ENCODE measurements at places on chromosomes 7 and 10. TPM values are rescaled to one million over a fixed set of nuclear protein-coding genes. Genes with fewer than 3 reads are reported as not detected.

Gene SMARCD3
- 28.7 TPM for total RNA-seq

Gene CFAP69
- total RNA-seq, result 1.9 TPM

Gene SLC26A3
- total RNA-seq, result not detected

Gene CTAGE4
- 4.2 TPM for total RNA-seq

Gene LLCFC1
- total RNA-seq, result not detected

Gene DDC
- total RNA-seq, result not detected

Gene TMEM236
- total RNA-seq, result 0.14 TPM

Gene AQP1
- total RNA-seq, result 1.6 TPM

Gene DPP6
- total RNA-seq, result 0.84 TPM

Gene ZNF438
- 5.4 TPM for total RNA-seq

Gene TRPV5
- total RNA-seq, result not detected

Gene AP1S1
- total RNA-seq, result 155 TPM

Gene ARMC3
- total RNA-seq, result 0.34 TPM

Gene TBX20
- total RNA-seq, result 0.27 TPM

DNA sequence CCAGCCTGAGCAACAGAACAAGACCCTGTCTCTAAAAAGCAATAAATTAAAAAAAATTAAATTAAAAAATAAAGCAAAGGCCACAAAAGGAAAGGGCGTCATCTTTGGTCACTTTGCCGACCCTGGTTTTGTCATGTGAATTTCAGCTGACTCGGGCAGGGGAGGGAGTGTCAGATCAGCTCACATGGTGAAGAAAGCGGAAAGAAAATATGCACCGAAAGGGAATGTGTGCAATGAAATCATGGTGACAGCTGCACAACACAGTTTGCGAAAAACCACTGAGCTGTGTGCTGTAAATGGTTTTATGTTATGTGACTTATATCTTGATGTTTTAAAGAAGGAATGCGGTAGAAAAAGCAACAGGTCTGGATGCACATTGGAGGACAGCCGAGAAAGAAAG, 39.8 kb downstream of the RCC1L start:
- no peak for DNase-seq

- DNase-seq, result no peak
These were observed 82.6 kb downstream of the CPEB3 start for GRCh38 chr10:92208157-92208720.

DNA sequence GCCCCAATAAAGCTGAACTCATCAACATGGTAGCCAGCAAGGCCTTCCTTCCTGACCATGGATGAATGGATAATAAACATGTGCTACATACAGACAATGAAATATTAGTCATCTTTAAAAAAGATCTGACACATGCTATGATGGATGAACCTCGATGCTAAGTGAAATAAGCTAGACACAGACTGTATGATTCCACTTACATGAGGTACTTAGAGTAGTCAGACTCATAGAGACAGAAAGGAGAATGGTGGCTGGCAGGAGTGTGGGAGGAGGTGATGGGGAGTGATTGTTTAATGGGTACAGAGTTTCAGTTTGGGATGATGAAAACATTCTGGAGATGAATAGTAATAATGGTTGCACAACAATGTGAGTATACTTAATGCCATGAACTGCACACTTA, 114.1 kb upstream of the SORCS3 start:
- DNase-seq, result no peak

DNA sequence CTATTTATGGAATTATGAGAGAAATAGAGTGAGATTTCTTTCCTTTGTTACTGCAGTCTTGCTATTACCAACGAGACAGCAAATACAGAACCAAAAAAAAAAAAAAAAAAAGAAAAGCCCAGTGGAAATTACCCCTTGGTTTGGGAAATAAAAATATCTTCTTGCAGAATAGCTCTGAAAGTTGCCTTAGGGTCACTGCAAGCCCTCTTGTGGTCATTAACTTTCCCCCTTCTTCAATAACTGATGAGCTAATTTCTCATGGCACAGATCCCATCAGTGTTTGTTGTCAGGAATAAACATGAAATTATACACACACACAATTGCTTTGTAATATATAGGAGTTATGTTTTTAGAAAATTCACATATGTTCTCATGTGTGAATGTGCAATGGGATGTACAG, 111.0 kb upstream of the FEZF1 start:
- no peak for DNase-seq

- no peak for DNase-seq
These were observed 3.1 kb downstream of the SOSTDC1 start for GRCh38 chr7:16462431-16462889.

DNA sequence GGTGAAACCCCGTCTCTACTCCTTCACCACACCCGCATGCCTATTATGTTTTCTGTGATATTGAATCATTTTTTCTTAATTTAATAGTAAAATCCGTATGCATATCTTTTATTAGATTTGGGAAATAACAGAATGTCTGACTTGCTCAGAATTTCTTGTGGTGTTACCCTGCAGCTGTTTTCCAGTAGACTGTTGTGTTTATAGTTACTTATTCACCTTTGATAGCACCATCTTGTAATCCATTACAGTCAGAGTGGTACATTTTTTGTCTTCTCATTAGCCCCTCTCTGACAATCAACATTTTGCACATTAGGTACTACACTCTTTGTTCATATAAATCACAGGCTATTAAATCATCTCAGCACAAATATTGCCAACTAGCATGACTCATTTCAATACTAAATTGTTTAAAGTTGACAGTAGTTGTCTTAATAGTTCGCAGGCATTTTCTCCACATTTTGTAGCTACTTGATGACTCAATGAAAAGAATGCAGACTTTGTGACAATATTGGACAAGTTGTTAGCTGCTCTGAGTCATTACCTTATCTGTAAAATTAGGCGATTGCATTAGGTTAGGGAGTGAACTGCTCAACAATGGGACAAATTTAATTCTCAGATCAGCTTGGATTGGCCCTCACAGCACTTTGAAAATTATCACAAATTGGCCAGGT, 17.8 kb upstream of the SLC16A12 start:
- DNase-seq, result peak; percentile 91

- no peak for DNase-seq
These were observed 93.1 kb downstream of the BMPER start for GRCh38 chr7:33998476-33998875.

- DNase-seq, result no peak
These were observed 127.6 kb upstream of the RHOBTB1 start for GRCh38 chr10:61071580-61071979.

- DNase-seq, result no peak
These were observed 72.6 kb upstream of the OPALIN start for GRCh38 chr10:96431211-96431970.

GRCh38 chr7:48964074-48964473, 39.7 kb downstream of the CDC14C start:
- no peak for DNase-seq

- DNase-seq, result no peak
These were observed 7.4 kb downstream of the SH3PXD2A start for GRCh38 chr10:103847909-103848468.

DNA sequence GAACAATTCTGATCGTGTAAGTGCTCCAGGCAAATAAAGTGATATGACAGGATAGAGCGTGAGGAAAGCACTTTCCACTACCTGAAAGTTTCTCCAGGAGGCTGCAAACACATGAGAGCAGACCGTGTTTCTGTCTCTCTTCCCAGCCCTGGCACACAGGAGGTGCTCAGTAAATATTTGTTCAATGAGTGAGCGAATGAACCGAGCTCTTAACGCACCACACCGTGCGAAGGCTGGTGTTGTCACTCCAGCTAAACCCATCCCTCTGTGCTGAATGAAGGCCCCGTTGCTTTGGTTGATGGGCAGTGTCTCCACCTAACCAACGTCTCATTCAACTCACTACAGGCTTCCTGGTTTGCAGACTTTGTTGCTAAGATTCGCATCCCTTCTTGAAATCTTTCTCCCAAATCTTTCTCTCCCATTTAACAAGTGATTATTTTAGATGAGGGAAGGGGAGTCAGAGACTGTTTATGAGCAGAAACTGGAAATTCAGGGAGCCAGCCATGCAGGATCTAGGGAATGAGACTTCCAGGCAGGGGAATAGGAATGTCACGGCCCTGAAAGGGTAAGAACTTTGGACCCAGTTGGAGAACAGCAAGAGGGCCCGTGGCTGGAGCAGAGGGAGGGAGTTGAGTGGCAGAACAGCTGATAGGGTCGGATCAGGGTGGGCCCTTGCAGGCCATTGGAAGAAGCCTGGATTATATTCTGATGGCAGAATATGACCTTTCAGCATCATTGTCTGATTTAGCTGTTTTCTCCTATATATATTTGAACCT, 282.6 kb downstream of the CAMK1D start:
- no peak for DNase-seq

DNA sequence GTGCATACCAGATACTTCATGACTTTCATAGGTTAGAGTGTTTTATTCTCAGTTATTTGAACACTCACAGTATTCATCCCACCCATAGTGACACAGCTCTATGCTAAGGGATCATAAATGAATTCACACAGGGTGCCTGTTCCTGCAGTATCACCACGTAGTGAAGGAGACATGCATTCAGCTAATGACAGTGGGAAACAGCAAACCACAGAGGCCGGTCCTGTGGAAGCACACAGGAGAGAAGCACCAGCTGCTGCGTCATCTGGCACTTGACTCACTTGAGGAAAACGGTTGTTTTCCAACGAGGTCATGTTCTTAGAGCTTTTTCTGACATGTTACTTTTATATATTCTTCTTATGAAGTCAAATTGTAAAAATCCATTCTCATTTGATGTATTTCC, 73.0 kb downstream of the UBE3C start:
- peak; percentile 50 for DNase-seq

GRCh38 chr7:27283558-27283957, 41.0 kb downstream of the EVX1 start:
- no peak for DNase-seq

DNA sequence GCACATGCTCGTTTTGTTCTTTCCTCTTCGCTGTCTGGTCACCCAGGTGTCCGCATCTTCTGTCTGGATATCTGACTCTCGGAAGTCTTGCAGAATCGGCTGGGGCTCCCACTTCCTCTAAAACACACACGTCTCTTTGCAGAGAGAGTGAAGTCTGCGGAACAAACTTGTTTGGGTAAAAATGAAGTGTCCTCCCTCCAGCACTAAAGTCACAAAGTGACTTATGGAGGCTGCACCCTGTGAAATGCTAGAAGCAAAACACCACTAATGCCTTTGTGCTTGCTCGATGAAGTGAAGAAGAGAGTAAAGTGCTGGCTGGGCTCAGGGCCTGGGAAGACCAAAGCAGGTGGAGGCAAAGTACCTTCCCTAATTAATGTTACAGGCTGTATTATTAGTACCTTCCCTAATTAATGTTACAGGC, 71.4 kb downstream of the FGFR2 start:
- DNase-seq, result no peak

DNA sequence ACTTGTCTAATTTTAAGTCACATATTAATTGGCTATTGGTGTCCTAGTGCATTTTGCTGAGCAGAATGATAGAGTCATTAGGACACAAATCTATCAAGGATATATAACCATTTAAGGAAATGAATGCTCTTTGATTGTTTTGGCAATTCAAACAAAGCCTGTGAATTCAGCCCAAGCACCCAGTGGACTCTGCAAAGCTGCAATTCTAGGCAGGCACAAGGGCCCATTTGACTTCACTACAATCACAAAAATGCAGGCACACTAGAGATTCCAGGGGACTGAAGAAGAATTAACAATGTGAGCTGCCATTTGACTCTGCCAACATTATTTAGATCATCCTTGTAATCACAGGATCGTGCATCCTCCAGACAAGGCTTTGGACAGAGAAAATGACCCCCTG, 544.2 kb upstream of the PHF14 start:
- no peak for DNase-seq

GRCh38 chr10:52390388-52390787, 76.3 kb downstream of the DKK1 start:
- DNase-seq, result no peak

DNA sequence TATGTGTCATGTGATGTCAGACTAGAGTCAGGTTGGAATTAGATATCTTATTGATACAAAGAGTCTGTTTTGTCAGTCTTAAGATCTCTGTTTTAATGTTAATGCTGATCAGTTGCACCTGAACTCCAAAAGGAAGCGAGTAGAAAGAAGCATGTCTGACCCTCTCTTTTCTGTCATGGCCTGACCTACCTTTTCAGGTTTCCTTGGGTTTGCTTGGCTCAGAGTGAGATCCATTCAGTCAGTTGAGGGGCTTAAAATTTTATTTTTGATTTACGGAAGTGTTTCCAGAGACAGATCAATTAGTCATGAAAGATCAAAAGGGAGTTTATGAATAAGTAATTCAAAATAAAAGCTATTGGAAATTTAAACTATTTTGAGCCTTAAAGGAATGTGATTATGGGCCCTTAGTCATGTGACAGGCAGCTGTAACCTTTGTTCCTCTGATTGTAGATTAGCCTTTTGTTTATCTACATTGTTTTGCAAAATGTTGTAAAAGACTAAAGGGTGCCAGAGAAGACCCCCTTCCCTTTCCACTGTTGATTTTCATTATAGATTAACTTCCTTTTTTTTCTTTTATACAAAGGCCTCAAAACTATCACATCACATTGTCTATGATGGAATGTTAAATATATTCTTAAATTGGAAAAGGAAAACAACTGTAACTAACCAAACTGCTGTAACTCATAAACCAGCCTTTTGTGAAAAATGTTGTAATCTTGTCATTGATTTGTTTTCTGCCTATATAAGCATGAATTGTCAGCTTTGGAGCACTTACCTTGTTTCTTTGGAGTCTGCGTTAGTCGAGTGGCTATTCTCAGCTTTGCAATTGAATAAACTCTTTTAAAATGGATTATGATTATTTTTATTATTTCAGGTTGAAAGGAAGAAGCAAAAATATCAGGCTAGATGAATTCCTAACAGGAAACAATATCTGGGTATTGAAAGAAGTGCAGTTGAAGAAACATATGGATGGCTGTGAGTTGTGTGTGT, 195.5 kb upstream of the MBL2 start:
- no peak for DNase-seq

- DNase-seq, result no peak
These were observed 1.6 kb upstream of the NRG3 start for GRCh38 chr10:81873231-81873931.

GRCh38 chr10:28054228-28054860, 55.5 kb upstream of the ODAD2 start:
- DNase-seq, result peak; percentile 54

DNA sequence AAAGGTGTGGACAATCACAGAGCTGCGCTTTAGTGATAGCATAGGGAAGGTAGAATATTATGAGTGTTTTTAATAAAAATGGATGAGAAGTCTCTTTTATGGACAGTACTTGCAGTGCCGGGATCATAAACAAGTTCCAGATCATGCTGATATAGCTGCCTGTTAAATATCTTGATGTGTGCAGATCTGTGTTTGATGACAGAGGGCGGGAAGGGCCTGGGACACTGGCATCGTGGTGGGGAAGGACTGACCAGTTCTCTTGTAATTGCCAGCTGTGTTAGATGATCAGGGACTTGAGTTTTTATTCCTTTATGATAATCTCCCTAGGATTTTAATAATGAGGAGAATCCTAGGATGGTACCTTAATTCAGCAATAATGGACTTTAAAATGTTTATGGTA, 14.6 kb downstream of the SND1 start:
- no peak for DNase-seq

DNA sequence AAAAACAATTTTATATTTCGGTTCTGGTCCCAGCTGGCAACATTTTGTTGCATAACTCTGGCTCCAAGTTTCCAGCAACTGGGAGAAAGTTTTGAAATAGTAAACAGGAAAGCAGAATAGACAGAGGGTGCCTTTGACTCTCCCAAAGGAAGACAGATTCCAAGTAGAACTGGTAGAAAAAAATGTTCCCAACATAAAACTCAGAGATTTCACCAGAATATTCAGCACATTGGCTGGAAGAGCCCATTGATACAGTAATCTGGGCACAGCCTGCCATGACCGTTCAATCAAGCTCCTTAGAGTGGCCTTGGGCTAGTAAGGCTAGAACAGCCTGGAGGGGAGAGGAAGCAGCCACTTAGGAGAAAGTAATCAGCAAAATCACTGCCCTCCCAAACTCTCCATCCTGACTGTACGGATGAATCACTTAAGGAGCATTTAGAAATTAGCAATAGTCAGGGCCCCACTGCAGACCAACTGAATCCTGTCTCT, 120.4 kb downstream of the CUBN start:
- no peak for DNase-seq
